ENCODE measurements at places on chromosomes 2 and 18.

DNA sequence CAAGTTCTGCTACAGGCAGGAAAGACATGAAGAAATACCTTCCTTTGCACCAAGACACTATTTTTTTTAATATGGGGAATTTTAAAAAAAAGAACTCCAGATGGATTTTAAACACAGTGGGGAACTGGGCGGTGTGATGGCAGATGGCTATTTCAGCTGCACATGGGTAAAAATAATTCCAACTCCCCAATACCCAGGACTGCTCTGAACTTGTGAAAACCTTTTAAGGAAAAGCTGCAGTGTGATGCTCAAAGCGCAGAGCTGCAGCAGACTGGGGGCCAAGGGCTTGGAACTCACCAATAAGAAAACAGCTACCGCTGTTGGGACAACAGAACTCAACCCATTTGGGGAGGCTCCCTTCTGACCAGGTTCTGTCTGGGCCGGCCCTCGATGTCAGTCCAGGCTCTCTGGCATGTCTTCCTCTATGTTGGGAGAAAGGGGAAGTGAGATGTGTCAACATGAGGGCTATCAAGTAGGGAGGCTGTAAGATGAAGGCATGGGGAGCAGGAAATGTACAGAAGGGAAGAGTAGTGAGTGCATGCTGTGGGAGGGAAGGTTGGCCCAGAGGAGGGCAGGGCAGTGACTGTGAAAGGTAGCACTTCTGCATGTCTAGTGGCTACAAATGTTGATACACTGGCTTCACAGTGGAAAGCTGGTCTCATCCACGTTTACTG is 64.0 kb upstream of the SLC14A2 start:
- peak; percentile 11 for DNase-seq

GRCh38 chr18:36365836-36366775 is 68.6 kb downstream of the FHOD3 start:
- DNase-seq = no peak

- no peak for DNase-seq
Observed at GRCh38 chr2:234797566-234798250, 154.1 kb upstream of the SH3BP4 start.

DNA sequence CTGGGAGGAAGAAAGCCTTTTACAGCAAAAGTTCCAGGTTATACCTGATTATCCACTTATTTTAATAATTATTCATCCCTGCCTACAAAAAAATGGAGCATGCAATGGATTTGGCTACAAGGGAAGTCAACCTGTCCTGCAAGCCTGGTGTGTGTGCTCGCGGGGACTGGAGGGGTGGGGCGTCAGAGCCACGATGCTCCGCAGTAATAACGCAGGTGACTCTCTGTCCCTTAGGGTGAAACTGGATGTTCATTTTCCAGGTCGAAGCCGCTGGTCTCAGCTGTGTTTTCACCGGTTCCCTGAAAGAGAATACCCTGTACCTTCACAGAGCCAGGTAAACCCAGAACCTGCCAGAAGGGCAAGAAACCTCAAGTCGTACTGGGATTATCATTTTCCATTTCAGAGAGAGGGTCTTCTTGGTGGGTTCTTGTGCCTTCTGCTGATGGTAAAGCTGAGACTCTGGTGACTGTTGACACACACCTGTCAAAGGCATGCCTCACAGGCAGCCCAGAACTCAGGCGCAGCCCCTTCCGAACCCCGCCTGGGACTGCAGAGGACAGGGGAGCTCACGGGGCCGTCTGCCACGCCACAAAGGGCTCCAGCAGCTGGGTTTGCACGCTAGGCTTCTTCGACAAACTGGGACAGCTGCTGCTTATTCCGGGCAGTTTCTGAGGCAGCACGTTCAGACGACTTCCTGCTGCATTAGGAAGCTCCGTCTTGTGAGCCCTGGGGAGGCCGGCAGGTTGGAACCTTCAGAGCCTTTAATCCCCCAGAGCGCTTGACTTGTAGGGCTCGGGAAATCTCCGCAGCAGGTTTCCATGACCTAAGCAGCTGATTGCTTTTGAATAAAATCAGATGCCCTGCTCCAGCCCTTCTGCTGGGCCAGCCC is 58.6 kb downstream of the KCNG2 start:
- peak; percentile 70 for DNase-seq

GRCh38 chr2:55010915-55011314 is 39.3 kb downstream of the RTN4 start:
- no peak for DNase-seq

- DNase-seq = no peak
Observed at GRCh38 chr2:190961918-190962487, 52.0 kb downstream of the STAT1 start.

GRCh38 chr2:225120186-225120585 is 77.9 kb upstream of the DOCK10 start:
- no peak for DNase-seq

GRCh38 chr2:42712934-42713333 is 51.0 kb downstream of the OXER1 start:
- no peak for DNase-seq

DNA sequence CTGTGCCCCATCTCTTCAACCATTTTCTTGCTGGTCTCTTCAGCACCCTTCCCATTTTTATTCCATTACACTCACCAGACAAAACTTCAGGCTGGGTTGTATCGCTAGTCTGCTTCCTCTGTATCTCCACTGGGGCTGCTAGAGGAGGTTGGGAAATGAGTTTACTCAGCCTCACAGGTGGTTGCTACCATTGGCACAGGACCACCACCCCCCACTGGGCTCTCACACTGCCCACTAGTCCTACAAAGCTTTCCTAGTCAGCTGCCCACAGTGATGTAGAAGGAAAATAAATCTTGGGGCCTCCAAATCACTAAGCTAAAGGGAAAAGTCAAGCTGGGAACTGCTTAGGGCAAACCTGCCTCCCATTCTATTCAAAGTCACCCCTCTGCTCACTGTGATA is 12.3 kb upstream of the IL1B start:
- no peak for DNase-seq

- DNase-seq = no peak
Observed at GRCh38 chr2:28217042-28217740, 175.5 kb upstream of the FOSL2 start.

DNA sequence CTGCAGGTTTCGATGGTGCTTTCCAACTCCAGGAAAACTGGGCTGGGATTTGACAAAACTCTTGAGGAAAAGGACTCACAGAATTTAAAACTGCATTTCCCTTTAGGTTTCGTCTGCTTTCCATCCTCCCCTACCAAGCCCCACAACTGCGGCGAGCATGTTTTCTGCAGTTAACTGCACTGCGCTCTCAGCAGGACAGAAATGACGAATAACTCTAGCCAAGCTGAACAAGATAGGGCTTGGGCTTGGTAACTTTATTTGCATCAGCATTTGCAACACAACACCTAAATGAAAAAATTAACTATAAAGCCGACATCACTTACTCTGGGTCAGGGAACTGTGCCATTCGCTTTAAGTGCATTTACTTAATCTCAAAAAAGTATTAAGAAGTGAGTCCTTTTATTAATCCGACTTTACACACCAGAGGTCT is 669 bp upstream of the PIKFYVE start:
- peak; percentile 72 for DNase-seq

GRCh38 chr2:178250429-178250828 is 56.1 kb downstream of the OSBPL6 start:
- no peak for DNase-seq

- DNase-seq = no peak
Observed at GRCh38 chr2:224940618-224941017, 101.7 kb downstream of the DOCK10 start.

DNA sequence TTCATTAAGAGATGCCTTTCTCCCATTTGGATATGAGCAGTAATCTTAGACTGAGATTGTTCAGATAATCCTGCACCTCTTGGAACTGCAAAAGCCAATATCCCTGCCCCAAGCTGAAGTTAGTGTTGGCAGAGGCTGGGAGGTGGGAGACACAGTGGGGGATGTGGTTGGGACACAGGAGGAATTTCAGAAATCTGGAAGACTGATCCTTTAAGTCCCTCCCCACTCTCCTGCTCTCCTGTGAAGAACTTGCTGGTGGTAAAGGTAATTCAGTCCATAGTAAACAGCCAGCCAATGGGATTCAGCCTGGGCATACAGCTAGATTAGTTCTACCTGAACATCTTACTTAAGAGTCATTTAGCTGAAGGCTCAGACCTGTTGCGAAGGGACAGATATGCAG is 50.0 kb upstream of the TMEM178A start:
- DNase-seq = peak; percentile 71

DNA sequence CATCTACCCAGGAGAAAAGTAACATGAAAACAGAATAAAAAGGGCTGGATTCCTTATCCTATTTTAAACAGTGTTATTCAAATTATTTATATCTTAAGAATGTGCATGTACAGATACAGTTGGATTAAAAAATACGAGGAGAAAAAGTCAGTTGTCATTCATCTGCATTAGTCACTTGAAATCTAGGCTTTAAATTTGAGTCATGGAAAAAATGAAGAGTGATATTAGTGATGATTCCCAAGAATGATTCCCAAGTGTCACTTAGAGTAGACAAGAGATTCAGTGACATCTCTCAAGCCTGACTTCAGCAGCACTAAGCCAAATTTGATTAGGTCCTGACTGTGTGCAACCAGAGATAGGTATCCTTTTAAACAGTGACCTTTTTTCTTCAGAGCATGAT is 394.2 kb downstream of the IRS1 start:
- no peak for DNase-seq

DNA sequence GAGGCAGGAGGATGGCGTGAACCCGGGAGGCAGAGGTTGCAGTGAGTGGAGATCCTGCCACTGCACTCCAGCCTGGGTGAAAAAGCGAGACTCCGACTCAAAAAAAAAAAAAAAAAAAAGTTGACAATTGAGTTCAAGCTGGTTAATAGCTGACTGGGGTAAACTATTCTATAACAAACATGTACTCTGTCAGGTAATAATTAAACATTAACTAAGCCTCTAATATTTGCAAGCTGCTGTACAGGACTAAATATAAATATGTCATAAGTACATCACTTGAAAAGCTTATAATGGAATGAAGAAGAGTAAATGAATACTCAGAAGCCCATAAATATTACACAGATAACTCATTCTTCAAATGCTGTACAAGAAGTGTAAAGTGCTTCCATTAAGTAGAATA is 190.4 kb upstream of the CRIM1 start:
- no peak for DNase-seq

- DNase-seq = no peak
Observed at GRCh38 chr18:31626409-31626808, 34.7 kb downstream of the TTR start.

DNA sequence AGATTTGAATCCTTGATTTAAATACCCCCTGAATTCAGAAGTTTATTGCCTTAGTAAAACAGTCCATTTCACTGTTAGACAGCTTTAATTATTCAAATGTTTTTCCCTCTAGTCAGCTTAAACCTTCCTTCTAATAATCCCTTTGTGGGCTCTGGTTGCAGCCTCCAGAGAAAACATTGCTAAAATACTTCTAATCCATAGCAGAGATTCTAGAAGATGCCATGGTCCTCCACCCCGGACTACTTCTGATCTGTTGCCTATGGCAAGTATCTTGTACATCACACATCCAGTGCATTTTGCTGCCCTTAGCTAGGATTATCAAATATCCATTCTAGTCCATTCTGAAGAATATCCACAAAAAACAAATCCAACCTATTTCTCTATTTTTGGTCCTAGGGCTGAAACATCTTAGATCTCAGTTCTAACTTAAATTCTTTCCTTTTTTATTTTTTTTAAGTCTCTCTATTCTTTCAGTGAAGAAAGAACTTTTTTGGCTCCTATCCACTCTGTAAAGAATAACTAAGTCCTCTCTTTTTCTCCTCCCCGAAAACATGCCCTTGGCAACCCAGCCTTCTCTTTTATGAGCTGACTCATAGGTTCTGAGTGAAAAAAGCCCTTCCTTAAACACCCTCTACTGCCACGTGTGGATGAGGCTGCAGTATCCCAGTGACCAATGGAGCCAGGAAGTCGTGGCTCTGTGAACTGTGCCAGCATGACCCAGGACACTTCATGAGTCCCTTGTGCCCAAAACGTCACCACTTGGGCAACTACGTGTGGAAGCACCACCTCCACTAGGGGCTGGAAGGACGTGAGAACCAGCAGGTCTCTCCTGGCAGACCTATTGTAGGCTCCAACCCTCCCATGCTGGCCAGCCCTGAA is 349.8 kb downstream of the TNS1 start:
- DNase-seq = no peak
